ENCODE measurements at places on chromosomes 2 and 18.

DNA sequence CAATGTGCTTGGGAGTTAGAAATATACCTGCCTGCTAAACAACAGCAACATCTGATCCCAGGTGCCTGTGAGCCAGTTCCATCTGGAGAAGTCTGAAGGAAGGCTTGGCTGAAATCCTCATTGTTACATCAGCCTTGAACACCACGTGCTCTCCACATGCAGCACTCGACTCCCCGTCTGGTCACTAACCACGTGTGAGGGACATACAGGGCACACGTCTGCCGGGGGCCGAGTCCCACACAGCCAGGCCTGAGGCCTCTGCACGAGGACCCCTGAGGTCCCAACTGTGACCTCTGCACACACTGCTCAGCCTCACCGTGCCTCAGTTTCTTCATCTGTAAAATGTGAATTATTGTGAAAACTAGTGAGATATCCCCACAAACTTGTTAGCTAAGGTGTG is 236.5 kb upstream of the SALL3 start:
- DNase-seq: no peak

GRCh38 chr2:242029422-242030225 is 160.1 kb downstream of the RTP5 start:
- no peak for DNase-seq

GRCh38 chr2:127768775-127769479 is 42.0 kb downstream of the WDR33 start:
- no peak for DNase-seq

- no peak for DNase-seq
Observed at GRCh38 chr2:54655046-54655809, 68.2 kb upstream of the EML6 start.

Measured in fibroblast of skin of left biceps (primary cell).